ENCODE measurements at places on chromosomes 3 and 15. TPM values are rescaled to one million over a fixed set of nuclear protein-coding genes. Genes with fewer than 3 reads are reported as not detected.
A peak's percentile ranks its signal among the peaks of the same experiment; 100 is the strongest.

AAGAB gene
- 24.9 TPM for total RNA-seq

- H3K27ac ChIP-seq: no peak overlapping the region
- no peaks in the 10 kb centered on the region for H3K27me3 ChIP-seq
- no peaks in the 10 kb centered on the region for H3K36me3 ChIP-seq
- H3K4me1 ChIP-seq: no peaks in the 10 kb centered on the region
These were observed 841.6 kb upstream of the DPPA4 start for GRCh38 chr3:110178965-110179364.

GRCh38 chr3:131008326-131008725 lies 18.3 kb downstream of the ASTE1 start:
- no peaks in the 10 kb centered on the region for H3K4me1 ChIP-seq
- DNase-seq: no peak
- H3K4me3 ChIP-seq: no peak overlapping the region
- peaks cover 77% of the 10 kb centered on the region for H3K36me3 ChIP-seq
- no peak overlapping the region for H3K27ac ChIP-seq

DNA sequence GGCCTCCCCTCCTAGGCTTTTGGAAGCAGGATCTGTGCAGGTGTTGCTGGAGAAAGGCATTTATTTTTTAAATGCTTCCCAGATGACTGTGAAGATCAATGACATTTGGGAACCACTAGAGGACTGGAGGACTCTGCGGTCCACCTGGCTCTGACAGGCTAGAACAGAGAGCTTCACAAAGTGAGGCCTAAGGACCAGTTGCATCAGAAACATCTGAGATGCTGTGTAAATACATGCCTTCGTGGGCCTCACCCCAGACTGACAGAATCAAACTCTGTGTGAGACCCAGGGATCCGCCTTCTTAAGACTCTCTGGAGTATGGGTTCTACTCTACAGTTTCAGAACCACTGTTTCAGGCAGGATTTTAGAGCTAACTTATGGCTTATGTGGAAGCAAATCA lies 105.0 kb upstream of the ICE2 start:
- H3K27me3 ChIP-seq: no peaks in the 10 kb centered on the region
- H3K4me1 ChIP-seq: peaks cover 52% of the 10 kb centered on the region
- no peak overlapping the region for H3K4me3 ChIP-seq
- no peak for DNase-seq

- H3K4me3 ChIP-seq: no peak overlapping the region
- no peaks in the 10 kb centered on the region for H3K4me1 ChIP-seq
- DNase-seq: no peak
- no peaks in the 10 kb centered on the region for H3K27me3 ChIP-seq
- H3K36me3 ChIP-seq: peaks cover 4% of the 10 kb centered on the region
These were observed 32.8 kb downstream of the KAT2B start for GRCh38 chr3:20073068-20073467.

DNA sequence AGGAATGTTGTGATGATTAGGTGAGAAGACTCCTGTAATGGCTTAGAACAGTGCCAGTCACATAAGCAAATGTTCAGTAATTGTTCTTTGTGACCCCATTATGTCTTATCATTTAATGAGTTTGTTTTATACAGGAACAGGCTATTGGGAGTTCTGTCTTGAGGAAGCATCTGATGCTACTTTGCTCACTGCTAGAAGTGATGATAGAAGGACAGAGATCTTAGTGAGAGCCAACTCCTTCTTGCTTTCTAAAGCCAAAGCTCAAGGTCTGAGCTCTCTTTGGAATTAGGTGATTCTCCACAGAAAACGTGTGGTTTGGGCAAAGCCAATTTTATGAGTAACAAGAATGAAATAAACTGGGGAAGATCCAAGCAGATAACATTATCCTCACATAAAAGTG lies 214.8 kb downstream of the LRTM1 start:
- no peak overlapping the region for H3K27ac ChIP-seq
- no peak overlapping the region for H3K4me3 ChIP-seq
- no peaks in the 10 kb centered on the region for H3K4me1 ChIP-seq
- DNase-seq: no peak
- H3K27me3 ChIP-seq: no peaks in the 10 kb centered on the region

DNA sequence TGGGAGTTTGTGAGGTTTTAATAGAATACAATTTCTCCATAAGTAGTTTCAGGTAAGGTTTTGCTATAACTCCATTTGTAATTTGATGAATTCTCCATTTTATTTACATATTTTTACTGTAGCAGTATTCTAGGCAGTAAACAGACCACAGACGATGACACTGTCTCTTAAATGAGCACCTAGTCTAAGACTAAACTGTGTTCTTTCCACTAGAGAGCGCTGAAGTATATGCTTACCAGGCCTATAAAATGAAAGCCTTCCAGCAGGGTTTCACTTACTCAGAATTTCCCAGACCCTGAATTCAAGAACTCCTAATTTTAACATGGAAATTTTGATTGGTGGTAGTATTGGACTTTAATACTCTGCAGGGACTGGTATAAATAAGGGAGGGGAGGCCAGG lies 41.6 kb downstream of the POLG start:
- no peak overlapping the region for H3K27ac ChIP-seq
- no peak overlapping the region for H3K4me3 ChIP-seq
- H3K36me3 ChIP-seq: peaks cover 8% of the 10 kb centered on the region
- DNase-seq: no peak

DNA sequence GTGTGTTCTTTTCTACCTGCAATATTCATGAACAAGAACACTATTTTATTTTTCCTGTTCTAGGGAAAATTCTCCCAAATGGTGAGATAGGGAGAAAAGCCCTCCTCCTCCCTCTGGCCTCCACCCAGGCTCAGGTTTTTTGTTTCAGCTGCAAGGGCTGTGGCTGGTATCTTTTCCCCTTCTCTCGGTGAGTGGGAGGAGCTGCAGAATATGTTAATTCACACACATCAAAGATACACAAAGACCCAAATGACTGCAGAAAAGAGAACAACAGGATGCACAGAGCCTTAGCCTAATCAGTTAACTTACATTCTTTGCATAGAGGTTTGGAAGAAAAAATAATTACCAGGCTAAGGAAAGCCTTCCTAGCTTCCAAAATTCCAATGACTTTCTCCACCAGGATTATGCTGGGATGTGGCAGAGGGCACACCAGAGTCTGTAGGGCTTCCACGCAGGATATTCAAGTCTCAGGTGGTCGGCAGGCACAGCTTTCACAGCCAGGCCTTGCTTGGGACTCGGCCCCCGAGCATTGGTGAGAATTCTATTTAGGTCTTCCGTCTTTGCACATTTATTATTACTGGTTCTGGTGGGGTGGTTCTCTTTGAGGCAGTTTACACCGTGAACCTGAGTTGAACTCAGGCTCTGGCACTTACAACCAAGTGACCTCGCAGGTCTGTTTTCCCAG lies 64.9 kb downstream of the ABHD5 start:
- DNase-seq: no peak
- H3K27ac ChIP-seq: no peak overlapping the region
- H3K36me3 ChIP-seq: no peaks in the 10 kb centered on the region
- H3K27me3 ChIP-seq: no peaks in the 10 kb centered on the region
- no peak overlapping the region for H3K4me3 ChIP-seq
- peaks cover 16% of the 10 kb centered on the region for H3K4me1 ChIP-seq

DNA sequence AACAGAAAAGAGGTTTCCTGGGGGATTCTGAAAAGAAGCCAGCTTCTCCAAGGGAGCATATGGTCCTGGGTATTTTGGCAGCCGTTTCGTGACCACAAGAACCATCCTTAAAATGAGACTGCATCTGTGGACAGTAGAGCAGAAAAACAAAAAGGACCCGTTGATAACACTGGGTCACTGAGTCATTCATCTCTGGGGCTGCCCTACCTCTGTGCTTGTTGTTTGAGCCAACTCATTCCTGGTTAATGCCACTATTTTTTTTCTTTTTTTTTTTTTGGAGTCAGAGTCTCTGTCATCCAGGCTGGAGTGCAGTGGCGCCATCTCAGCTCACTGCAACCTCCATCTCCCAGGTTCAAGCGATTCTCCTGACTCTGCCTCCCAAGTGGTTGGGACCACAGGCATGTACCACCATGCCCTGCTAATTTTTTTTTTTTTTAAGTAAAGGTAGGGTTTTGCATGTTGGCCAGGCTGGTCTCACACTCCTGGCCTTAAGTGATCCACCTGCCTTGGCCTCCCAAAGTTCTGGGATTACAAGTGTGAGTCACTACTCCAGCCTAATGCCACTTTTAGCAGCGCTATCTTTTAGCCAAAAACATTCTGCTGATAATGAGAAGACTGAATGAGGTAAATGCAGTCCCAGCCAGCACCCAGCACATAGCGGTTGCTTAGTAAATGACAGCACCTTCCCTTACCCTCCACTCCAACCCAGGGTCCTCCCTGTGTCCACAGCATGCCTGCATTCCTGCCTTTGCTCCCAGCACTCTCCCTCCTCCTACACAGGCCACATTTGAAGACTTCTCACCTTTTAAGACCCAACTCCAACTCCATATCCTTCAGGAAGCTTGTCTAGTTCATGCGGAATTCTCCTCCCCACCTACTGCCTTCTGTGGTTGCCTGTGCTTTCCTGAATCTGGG lies 9.1 kb upstream of the ISL2 start:
- no peaks in the 10 kb centered on the region for H3K36me3 ChIP-seq
- no peak overlapping the region for H3K4me3 ChIP-seq
- H3K4me1 ChIP-seq: no peaks in the 10 kb centered on the region
- peaks cover 44% of the 10 kb centered on the region for H3K27me3 ChIP-seq
- no peak for DNase-seq
- no peak overlapping the region for H3K27ac ChIP-seq

DNA sequence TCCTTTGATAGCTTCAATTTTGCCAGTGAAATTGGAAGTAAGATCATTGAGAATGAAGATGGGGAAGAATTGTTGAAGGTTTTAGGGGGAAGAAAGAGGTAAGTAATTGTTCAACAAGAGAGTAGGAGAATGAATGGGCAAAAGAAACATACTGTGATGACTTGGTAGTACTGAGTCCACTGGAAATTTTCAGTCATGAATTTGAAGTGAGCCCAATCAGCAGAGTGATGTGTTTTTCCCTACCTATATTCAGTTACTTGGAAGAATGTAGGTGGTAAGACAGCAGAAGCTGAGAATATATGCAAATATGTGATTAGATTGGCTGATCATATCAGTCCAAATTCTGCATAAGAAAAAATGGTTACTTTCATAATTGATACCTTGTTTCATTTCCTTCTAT lies 569.6 kb downstream of the AGBL1 start:
- H3K4me1 ChIP-seq: no peaks in the 10 kb centered on the region
- no peak overlapping the region for H3K27ac ChIP-seq
- no peak for DNase-seq
- H3K4me3 ChIP-seq: no peak overlapping the region
- H3K27me3 ChIP-seq: no peaks in the 10 kb centered on the region

DNA sequence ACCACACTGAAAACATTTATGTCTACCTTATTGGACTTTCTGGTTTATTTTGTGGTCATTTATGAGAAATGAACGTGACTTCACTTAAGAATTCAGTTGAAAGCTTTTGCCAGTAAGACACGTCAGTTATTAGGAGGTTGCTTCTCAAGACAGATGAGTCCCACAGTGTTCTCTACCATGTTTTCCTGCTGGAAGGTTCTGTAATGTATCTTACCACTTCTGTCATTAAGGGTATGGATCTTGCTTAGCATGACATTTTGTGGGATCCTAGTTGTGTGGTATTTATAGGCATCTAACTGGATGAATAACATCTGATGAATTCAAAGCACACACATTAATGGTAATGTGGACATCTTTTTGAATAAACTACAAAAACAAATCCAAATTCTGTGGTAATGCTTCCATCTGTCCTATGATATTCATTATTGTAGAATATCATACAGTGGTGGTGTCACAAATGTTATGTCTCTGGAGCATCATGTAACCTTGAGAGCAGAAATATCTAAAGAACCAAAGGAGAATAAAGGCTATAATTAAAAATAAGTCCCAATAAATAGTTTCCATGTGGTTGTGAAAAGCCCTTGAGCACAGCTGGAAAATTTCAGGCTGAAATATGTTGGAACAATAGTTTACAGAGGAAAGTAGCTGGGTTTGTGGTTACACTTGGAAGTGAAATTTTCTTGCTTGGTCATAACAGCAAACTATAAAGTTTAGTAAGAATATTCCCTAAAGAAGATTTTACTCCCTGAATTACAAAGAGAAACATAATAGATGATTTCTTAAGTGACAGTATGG lies 61.5 kb downstream of the C3orf38 start:
- no peaks in the 10 kb centered on the region for H3K4me1 ChIP-seq
- H3K27me3 ChIP-seq: no peaks in the 10 kb centered on the region
- H3K4me3 ChIP-seq: no peak overlapping the region
- H3K36me3 ChIP-seq: no peaks in the 10 kb centered on the region
- no peak for DNase-seq

GRCh38 chr15:89215627-89216026 lies 5.8 kb downstream of the RLBP1 start:
- H3K4me3 ChIP-seq: no peak overlapping the region
- H3K27me3 ChIP-seq: no peaks in the 10 kb centered on the region
- DNase-seq: no peak
- no peaks in the 10 kb centered on the region for H3K4me1 ChIP-seq
- no peak overlapping the region for H3K27ac ChIP-seq

GRCh38 chr3:186219211-186219638 lies 110.3 kb upstream of the ETV5 start:
- H3K4me1 ChIP-seq: no peaks in the 10 kb centered on the region
- no peaks in the 10 kb centered on the region for H3K36me3 ChIP-seq
- no peak overlapping the region for H3K4me3 ChIP-seq
- H3K27me3 ChIP-seq: no peaks in the 10 kb centered on the region
- H3K27ac ChIP-seq: no peak overlapping the region

GRCh38 chr15:85972805-85973540 lies 106.7 kb upstream of the AGBL1 start:
- H3K27me3 ChIP-seq: no peaks in the 10 kb centered on the region
- no peak overlapping the region for H3K27ac ChIP-seq
- DNase-seq: no peak
- H3K4me1 ChIP-seq: no peaks in the 10 kb centered on the region

GRCh38 chr3:187025656-187026316 lies 95.5 kb downstream of the ST6GAL1 start:
- peak overlapping the region; percentile 2 for H3K27ac ChIP-seq
- DNase-seq: no peak
- H3K36me3 ChIP-seq: no peaks in the 10 kb centered on the region
- H3K4me3 ChIP-seq: no peak overlapping the region
- peaks cover 28% of the 10 kb centered on the region for H3K4me1 ChIP-seq

DNA sequence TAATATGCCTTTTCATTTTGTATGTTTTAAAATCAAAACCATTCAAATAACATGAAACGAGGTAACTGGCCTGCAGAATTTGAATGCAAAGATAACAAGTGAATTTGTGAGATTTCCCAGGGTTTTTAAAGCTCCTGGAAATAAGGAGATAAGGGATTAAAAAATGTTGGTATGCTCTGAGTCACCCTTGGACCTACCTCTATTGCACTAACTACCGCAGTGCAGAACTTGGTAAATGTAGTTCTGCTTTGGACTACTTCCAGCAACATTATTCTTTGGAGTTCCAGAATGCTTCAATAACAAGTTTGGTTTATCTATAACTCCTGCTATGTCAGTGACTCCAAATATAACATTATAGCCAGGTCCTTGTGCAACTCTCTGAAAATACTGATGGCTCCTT lies 201.7 kb downstream of the GAP43 start:
- H3K27ac ChIP-seq: no peak overlapping the region
- H3K4me3 ChIP-seq: no peak overlapping the region
- H3K27me3 ChIP-seq: no peaks in the 10 kb centered on the region
- no peak for DNase-seq
- no peaks in the 10 kb centered on the region for H3K4me1 ChIP-seq

SEMA3G gene
- total RNA-seq: 23.6 TPM

GRCh38 chr15:37016231-37016630 lies 84.1 kb downstream of the MEIS2 start:
- H3K27ac ChIP-seq: no peak overlapping the region
- peaks cover 21% of the 10 kb centered on the region for H3K4me1 ChIP-seq

RAB8B gene
- 72.7 TPM for total RNA-seq

- H3K4me3 ChIP-seq: no peak overlapping the region
- peaks cover 59% of the 10 kb centered on the region for H3K4me1 ChIP-seq
- DNase-seq: no peak
- peak overlapping the region; percentile 53 for H3K27ac ChIP-seq
- H3K27me3 ChIP-seq: no peaks in the 10 kb centered on the region
These were observed 10.4 kb upstream of the SEMA4B start for GRCh38 chr15:90190606-90191343.
